Glutamatergic neuron (in vitro differentiated cells): ENCODE measurements at places on chromosomes 12 and 14. TPM values are rescaled to one million over a fixed set of nuclear protein-coding genes. Genes with fewer than 3 reads are reported as not detected.

The BLOC1S1 gene
- total RNA-seq: 71.2 TPM

The AGAP2 gene
- 45.5 TPM for total RNA-seq

The FOXA1 gene
- not detected for total RNA-seq

The CACNA1C gene
- 11.0 TPM for total RNA-seq

The LRRK2 gene
- total RNA-seq: not detected

The ARPC3 gene
- 190 TPM for total RNA-seq

The HIF1A gene
- 145 TPM for total RNA-seq

The C1QL4 gene
- total RNA-seq: 4.8 TPM

The NINJ2 gene
- 0.76 TPM for total RNA-seq

The RAD52 gene
- total RNA-seq: 16.5 TPM

The LRRC23 gene
- total RNA-seq: 2.6 TPM

The COCH gene
- 29.0 TPM for total RNA-seq

The NOPCHAP1 gene
- total RNA-seq: 19.3 TPM

The KRT72 gene
- total RNA-seq: not detected

The CDKL1 gene
- total RNA-seq: 3.4 TPM

The CLEC6A gene
- total RNA-seq: not detected

The PSMC6 gene
- total RNA-seq: 101 TPM

The ACOT6 gene
- total RNA-seq: not detected

The MAP1LC3B2 gene
- total RNA-seq: 4.4 TPM

The KRT82 gene
- not detected for total RNA-seq

The ACSS3 gene
- total RNA-seq: 3.6 TPM

The PDZRN4 gene
- 1.5 TPM for total RNA-seq

The TRAF3 gene
- 16.7 TPM for total RNA-seq

The TMBIM6 gene
- total RNA-seq: 278 TPM

The CPNE8 gene
- 5.9 TPM for total RNA-seq

The KLHDC1 gene
- 0.98 TPM for total RNA-seq

The GYS2 gene
- not detected for total RNA-seq

The TSPAN19 gene
- total RNA-seq: 2.9 TPM

The TEX22 gene
- 2.7 TPM for total RNA-seq

The FGF23 gene
- total RNA-seq: not detected

The YBX3 gene
- total RNA-seq: 39.0 TPM

The AVPR1A gene
- total RNA-seq: not detected

The GALNT16 gene
- 124 TPM for total RNA-seq

The ACOT4 gene
- total RNA-seq: not detected

The ITGB7 gene
- total RNA-seq: not detected

The SLC17A8 gene
- 0.25 TPM for total RNA-seq

The TOMM20L gene
- not detected for total RNA-seq
